ENCODE measurements at places on chromosomes 1 and 21. TPM values are rescaled to one million over a fixed set of nuclear protein-coding genes. Genes with fewer than 3 reads are reported as not detected.

The PDE4B gene
- total RNA-seq = 79.5 TPM

The CFHR2 gene
- total RNA-seq = not detected

The DDX59 gene
- total RNA-seq = 38.0 TPM

The CELA3B gene
- not detected for total RNA-seq

The PPM1J gene
- 1.8 TPM for total RNA-seq

The HRNR gene
- not detected for total RNA-seq

The PRELP gene
- 12.8 TPM for total RNA-seq

The PLPPR4 gene
- 39.2 TPM for total RNA-seq

The ARHGAP30 gene
- 2.1 TPM for total RNA-seq

The SMPDL3B gene
- total RNA-seq = 3.0 TPM

The FNDC5 gene
- total RNA-seq = 69.1 TPM

The GPR3 gene
- 0.33 TPM for total RNA-seq

The SYT11 gene
- 134 TPM for total RNA-seq
